ENCODE measurements at places on chromosomes 3 and 15.
A peak's percentile ranks its signal among the peaks of the same experiment; 100 is the strongest.

DNA sequence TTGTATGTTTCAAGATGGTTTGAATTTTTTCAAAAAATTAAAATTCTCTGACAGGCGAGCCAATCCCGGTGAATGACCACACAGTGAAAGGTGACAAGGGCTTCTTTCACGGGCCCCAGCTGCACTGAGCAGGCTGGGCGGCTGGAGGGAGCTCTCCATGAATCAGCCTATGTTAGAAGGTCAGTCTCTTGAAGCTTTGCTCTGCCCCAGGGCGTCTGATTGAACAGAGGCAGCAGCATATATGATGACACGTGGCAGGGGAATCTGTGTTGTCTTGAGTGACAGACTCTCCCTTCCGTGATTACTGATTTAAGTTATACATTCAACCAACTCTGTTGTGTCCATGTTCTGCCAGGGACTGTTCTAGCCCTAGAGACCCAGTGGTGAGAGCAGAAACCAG lies 51.5 kb downstream of the ISG20 start:
- DNase-seq = no peak

DNA sequence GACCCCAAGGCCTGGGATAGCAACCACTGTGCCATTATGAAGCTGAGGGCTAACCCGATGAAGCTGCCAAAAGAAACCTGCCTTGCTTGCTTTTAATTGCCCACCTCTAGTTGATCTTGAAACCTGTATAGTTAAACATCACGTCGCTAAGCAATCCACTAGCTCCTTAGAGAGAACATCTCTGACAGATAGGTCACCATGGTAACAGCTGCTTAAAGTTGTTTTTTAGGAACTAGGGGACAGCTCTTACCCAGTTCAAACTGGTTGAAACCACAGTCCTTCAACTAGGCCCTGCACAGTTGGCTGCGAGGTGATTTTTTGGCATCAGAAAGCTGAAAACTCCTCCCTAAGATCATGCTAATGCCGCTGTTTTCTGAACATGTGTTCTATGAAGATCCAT lies 135.7 kb downstream of the EBLN2 start:
- no peak for DNase-seq

DNA sequence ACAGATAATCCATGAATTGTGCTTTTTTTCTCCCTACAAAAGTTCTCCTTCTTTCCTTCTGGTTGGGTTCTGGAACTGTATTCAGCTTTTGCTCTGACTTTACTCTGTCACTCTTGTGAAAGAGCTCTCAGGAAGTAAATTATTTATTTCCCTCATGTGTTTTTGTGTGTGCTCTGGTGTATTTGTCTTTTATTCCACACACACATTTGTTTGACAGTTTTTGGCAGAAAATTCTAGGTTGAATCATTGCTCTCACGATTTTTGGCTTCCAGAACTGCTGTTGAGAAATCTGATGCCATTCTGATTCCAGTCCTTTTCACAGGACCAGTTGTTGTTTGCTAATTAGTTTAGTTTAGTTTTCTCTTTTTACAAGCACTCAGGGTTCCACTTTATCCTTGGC lies 172.8 kb downstream of the PLCH1 start:
- no peak for DNase-seq

GRCh38 chr15:82726816-82727215 lies 17.1 kb upstream of the AP3B2 start:
- DNase-seq = no peak

DNA sequence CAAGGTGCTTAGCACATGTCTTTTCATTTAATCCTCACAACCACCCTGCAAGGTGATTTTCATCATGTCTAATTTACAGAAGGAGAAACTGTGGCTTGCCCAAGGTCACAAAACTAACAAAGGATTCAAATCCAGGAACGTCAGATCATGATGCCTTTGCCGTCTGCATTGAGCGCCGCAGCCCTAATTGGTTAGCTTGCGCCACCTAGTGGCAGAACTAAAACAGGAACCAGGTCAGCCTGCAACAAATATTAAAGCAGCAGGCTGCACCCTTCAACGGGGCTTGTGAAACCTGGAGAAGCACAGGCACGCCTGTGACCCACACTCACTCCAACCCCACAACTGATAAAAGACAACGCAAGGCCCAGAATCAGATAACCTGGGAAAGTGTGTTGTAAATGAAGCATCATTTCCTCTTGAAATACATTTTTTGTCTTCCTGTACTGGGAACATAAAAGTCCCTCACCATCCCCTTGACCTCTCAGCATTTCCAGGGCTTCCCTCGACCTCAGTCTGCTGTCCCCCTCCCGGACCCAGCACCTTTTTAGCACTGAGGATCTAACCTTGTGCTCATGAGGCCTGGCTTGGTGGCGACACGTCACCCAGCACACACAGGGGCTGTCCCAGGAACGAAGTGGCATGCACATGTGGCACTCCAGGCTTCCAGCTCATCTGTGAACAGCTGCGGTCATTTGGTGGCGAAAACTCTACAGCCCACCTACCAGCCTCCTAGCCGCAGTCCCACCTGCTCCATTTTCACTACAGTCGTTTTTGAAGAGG lies 17.3 kb downstream of the DPH3 start:
- DNase-seq = peak; percentile 63

DNA sequence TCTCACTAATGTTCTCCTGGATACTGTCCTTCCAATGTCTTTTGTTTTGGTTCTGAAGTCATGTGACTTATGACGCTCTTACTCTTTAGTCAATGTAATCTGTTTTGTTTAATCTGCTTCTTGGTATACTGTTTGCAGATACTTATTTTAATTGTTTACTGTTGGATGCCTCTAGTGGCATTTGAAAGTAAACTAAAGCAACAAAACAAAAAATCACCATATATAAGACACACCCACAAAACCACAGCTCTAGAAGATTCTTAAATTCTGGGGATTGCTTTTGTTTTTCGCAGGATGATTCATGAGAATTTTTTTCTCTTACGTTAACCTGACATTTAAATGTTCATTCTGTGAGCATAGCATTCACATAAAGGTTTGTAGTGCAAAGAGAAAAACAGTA lies 16.8 kb downstream of the SLC25A26 start:
- DNase-seq = no peak

DNA sequence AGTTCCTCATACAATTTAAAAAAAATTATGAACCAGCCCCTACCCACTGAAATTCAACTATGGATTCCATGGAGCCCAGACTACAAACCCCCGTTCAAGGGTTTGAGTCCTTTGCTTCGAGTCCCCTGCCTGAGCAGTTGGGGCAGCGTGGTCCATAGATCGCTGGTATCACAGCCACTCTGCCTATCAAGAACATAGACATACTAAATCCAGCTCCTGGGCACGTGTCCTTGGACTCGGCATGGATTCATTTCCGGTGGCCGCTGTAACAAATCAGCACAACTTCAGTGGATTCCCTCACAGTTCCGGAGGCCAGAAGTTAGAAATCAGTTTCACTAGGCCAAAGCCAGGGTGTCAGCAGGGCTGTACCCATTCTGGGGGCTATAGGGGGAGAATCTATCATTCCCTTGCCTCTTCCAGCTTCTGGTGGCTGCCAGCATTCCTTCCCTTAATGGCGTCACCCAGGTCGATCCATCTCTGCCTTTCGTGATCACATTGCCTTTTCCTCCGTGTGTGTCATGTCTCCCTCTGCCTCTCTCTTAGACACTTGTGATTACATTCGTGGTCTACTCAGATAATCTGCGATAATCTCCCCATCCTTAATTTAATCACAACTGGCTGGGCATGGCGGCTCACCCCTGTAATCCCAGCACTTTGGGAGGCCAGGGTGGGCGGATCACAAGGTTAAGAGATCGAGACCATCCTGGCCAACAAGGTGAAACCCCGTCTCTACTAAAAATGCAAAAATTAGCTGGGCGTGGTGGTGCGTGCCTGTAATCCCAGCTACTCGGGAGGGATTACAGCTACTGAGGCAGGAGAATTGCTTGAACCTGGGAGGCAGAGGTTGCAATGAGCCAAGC lies 4.6 kb upstream of the TMEM44 start:
- DNase-seq = no peak

DNA sequence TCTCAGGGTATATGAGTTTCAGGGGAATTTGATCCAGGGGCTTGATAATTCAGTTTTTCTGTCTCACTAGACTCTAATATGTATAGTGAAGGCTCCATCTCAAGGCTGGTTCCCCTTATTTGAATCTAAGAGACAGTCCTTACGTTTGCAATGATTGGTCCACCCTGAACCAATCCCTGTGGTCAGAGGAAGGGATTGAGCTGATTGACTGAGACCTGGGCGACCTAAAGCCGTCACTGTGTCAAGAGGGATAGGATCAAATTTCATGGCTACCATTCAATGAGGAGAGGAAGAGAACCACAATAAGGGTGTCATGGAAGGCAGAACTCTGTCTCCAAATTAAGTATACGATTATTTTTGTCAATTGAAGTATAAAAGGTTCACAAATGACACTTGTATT lies 16.3 kb downstream of the NUDT16 start:
- DNase-seq = no peak

GRCh38 chr3:61725851-61726333 lies 164.5 kb downstream of the PTPRG start:
- no peak for DNase-seq

DNA sequence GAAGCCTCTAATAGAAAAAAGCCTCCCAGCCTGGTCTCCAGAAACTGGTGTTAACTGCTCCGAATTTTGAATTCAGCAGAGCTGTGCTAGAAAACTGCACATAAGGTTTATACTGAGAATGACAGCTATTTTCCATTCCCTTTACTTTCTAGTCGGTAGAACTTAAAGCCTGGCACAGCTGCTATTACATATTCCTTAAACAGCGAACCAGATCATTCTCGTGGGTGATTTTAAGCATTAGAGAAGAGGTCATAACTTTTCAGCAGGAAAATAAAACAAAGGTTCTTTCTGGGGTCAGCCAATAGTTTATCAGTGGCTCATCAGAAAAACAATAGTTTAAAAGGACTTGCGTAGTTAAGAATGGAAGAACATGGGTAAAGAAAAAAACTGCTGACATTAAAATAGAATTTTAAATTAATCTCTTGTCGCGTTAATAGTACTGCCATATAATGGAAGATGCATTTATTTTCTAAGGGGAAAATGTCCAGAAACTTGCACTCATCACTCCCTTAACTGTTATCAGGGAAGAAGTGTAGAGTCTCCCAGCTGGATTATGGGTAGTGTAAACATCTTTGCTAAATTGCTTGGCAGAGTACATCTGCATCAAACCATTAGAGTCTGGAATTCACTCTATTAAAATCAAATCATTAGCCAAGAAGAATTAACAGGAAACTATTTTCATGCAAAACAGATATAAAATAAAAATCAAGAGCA lies 7.9 kb downstream of the VGLL4 start:
- no peak for DNase-seq

GRCh38 chr3:176935194-176935888 lies 261.9 kb downstream of the TBL1XR1 start:
- no peak for DNase-seq

- no peak for DNase-seq
Observed at GRCh38 chr15:66715720-66716655, 14.0 kb downstream of the SMAD6 start.

- DNase-seq = no peak
Observed at GRCh38 chr3:171383206-171384018, 76.8 kb downstream of the TNIK start.

DNA sequence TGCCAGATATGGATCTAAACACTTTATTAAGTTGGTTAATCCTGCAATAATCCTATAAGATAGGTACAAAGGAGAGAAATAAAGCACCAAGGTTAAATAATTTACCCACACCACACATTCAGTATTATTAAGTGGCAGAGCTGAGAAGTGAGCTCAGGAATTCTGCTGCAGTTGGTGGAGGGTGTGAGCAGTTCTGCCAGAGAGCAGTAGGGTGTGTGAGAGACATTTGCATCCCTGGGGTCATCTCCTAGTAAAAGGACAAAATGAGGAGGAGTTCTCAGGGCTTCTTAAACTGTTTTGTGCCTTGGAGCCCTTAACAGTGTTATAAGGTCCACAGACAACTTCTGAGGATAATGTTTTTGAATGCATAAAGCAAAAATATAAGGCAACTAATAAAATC lies 484.5 kb downstream of the TAFA4 start:
- no peak for DNase-seq

- DNase-seq = no peak
Observed at GRCh38 chr15:61115241-61115640, 113.9 kb downstream of the RORA start.

GRCh38 chr3:124964387-124964786 lies 29.8 kb upstream of the MUC13 start:
- DNase-seq = no peak

DNA sequence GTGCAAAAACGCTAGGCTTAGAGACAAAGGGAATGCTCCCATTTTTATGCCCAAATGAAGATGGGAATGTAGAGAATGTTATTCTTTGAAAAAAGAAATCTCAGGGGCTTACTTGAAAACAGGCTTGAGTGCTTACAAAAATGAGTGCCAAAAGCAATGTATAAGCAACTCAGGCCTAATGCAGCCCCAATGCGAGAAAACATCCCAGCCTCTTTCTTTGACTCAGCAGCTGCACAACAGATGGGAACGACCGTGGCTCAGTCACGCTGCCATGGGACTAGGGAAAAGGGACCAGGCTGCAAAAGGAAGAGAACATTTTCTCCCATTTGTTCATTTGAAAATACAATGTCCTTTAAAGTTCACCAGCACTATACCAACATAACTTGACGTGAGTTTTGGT lies 246.4 kb upstream of the LRIG1 start:
- no peak for DNase-seq

- no peak for DNase-seq
Observed at GRCh38 chr3:78641703-78642102, 1126.1 kb downstream of the ROBO1 start.

DNA sequence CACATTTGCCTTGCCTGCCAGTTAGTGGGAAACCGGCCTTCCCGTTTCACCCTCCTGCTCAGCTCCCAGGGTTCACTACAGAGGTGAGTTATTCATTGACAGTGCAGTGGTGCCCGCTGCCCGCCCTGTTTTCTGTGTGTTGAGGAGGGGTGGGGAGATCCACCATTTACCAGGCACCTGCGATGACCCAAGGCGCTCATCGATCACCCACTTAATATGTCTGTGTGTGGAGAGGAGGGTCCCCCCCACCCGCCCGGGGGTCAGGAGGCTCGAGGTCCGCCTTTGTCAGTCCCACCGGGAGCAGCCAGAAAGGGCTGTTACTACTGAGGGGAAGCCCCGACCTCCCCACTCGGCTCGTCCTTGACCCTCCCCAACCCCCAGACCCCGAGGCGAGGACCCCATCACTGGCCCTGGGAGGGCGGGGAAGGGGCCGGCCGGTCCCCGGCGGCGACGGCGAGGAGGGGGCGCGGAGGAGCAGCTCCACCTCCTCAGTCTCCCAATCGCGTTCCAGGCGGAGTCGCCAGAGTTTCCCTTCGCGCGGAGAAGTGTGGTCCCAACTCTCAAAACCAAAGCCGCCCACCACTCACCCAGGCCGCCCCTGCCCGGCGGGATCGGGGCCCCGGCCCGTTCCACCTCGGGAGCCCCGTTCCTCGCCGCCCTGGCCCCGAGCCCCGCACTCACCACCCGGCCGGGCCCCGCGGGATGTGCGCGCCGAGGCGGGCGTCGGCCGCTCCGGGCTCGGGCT lies 1.1 kb downstream of the PLXNB1 start:
- no peak for DNase-seq

Measured in stimulated activated CD4-positive, alpha-beta T cell treated with anti-CD3 and anti-CD28 coated beads, Interleukin-1b, Interleukin-23, amount 100 ng/mL, for 24 hours (primary cell).